ENCODE measurements at places on chromosomes 6 and 20.

GRCh38 chr6:147643341-147644200 is 135.1 kb downstream of the SAMD5 start:
- no peak for DNase-seq

GRCh38 chr6:97049253-97050011 is 124.9 kb downstream of the KLHL32 start:
- no peak for DNase-seq

DNA sequence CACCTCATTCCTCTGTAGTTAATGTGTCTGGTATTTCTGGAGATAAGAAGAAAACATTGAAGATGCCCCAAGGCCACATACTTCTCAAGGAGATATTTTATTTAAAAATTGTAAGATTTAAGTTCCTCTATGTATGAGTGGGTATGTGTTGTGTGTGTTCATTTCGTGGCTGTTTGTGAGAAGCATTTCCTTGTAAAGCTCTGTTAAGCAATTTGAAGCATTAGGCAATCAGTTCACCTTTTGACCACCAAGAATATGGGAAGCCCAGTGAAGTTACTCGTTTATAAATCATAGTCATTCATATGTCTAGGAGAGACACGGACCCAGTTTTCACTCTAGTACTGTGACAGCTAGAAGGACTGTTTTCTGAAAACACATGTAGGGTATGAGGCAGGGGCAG is 717.6 kb upstream of the MAP3K7 start:
- DNase-seq: no peak

DNA sequence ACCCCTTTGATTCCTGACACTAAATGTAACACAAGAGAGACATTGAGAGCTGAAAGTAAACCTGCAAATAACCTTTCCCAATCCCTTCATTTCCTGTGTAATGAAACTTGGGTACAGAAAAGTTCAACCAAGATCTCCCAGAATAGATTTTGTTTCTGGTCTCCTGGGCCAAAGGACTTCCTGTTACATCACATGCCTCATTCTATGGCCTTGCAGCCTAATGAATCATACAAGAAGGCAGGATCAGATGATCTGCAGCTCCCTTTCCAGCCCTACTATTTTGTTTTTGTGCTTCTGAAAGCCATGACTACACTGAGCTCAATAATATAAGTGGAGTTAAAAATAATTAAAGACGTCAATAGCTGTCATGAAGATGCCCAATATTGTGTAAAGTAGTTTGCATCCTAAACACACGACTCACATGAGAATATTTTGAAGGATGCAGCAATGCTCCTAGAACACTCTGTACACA is 73.4 kb upstream of the NOX3 start:
- DNase-seq: no peak

GRCh38 chr6:15264902-15265761 is 19.3 kb downstream of the JARID2 start:
- no peak for DNase-seq

GRCh38 chr6:19354181-19354580 is 483.0 kb upstream of the ID4 start:
- no peak for DNase-seq

GRCh38 chr6:25223490-25223991 is 55.6 kb upstream of the CARMIL1 start:
- DNase-seq: peak; percentile 63

GRCh38 chr6:11890849-11891248 is 112.2 kb upstream of the ADTRP start:
- no peak for DNase-seq

GRCh38 chr6:43827898-43828297 is 57.9 kb downstream of the VEGFA start:
- no peak for DNase-seq

- no peak for DNase-seq
These were observed 652.3 kb downstream of the EPHA7 start for GRCh38 chr6:92767101-92767500.

- no peak for DNase-seq
These were observed 86.4 kb downstream of the LY86 start for GRCh38 chr6:6674872-6675271.

GRCh38 chr6:50962213-50962759 is 143.6 kb downstream of the TFAP2B start:
- DNase-seq: no peak

- DNase-seq: no peak
These were observed 118.4 kb downstream of the FARS2 start for GRCh38 chr6:5379647-5380242.

GRCh38 chr6:138662471-138662870 is 111.1 kb upstream of the CCDC28A start:
- DNase-seq: no peak

DNA sequence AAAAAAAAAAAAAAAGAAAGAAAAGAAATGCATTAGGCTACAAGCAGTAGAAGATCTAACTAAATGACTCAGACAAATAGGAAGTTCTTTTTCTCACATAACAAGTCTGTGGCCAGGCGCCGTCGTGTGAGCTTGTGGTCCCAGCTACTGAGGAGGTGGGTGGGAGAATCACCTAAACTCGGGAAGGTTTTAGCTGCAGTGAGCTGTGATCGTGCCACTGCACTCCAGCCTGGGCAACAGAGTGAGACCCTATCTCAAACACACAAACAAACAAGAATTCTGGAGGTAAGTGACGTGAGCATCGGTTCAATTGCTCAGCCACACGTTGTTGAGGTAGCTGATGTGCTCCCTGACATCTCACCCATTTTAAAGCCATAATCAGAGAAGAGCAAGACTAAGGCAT is 37.9 kb upstream of the SLC23A2 start:
- DNase-seq: peak; percentile 37

- DNase-seq: no peak
These were observed 137.7 kb upstream of the DEFB112 start for GRCh38 chr6:50187351-50187921.

DNA sequence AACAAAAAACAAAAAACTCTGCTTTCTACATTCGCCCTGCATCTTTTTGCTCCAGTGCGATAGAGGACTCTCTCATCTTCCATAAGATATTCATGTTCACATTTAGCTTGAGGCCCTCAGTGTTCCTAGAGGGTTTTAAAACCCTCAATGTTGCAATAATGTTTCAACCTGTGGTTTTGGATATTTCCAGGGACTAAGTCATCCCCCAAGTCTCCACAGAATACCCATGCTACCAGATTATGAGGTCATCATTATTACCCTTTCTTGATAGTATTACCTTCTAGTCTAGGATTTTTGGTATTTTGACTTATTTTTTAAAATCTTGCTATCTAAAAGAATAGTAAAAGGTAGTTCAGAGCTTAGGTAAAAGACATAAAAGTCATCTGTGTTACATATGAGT is 480.5 kb upstream of the ID4 start:
- DNase-seq: no peak

DNA sequence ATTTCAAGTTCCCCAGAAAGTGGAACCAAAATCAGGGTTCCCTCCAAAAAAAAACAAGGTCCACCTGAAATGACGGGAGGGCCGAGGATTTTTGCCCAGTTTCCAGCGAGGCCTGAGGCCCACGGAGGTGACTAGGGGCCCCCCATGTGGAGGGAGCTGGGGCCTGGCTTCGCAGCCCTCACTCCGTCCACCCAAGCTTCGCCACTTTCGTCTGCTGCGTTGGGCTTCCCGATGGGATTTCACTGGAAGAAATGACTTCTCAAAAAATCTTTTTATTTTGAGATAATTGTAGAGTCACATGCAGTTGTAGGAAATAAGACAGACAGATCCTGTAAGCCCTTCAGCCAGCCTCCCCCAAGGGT is 208.3 kb downstream of the TAF4 start:
- DNase-seq: no peak

GRCh38 chr20:50421356-50422340 is 88.5 kb upstream of the PTPN1 start:
- DNase-seq: no peak

GRCh38 chr6:166313255-166314070 is 5.3 kb upstream of the PRR18 start:
- DNase-seq: peak; percentile 41

- no peak for DNase-seq
These were observed 63.6 kb upstream of the NOX3 start for GRCh38 chr6:155519176-155519738.

DNA sequence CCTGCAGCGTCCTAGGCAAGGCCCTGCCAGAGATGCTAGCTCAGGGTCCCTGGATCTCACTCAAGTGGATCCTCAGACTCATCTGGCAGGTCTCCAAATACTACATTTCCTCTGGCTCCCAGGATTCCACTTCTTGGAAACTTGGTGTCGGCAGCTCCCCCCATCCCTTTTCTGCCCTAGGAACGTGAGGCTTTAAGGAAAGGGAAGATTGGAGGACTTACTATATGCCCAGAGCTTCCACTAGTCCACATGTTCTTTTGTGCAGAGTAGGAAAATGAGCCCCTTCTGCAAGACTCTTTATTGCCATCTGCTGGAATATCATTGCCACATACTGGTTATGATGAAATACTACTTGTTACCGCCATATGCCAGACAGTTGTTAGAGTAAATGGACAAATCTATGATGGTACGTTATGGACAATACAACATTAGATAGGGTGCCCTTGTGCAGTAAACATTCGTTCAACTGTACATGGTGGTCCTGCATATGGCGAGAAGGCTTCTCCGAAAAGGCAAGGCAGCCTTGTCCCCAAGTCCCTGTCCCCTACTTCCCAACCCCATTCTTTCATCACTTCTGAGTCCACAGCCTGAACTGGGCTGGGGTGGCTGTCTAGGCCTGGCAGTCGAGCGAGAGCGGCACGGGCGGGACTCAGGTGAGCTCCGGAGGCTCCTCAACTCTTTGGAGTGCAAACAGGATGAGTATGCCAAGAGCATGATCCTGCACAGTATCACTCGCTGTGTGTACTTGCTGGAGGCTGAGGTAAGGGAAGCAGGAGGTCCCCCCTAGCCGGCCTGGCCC is 780 bp downstream of the ARMC12 start:
- peak; percentile 75 for DNase-seq

DNA sequence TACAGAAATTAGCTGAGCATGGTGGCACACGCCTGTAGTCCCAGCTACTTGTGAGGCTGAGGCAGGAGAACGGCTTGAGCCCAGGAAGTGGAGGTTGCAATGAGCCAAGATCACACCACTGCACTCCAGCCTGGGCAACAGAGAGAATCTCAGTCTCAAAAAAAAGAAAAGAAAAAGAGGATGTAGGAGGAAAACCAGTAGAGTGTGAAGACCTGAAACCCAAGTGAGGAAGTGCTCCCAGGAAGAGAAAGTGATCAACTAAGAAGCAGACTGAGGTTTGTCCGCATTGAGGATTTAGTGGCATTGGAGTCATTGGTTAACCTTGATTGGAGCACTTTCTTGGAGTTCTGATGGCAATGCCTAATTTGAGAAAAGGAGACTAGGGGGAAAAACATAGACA is 20.6 kb upstream of the TASP1 start:
- DNase-seq: no peak

DNA sequence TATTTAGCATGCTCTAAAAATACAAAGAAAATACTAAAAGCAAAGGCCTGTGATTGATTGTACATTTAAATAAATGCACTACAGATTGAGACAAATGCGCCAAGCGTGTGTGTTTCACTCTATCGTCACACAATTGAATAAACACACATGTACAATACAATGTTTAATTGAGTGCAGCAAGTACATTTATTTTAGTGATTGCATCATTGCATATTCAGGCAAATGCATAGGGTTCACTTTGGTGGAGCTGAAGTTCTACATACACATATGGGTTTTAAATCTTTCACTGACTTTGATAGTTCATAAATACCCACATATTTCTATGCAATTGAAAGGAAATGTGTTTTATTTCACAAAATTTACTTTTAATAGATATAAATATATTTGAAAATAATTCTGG is 750.6 kb upstream of the MMS22L start:
- no peak for DNase-seq

GRCh38 chr20:60395991-60396390 is 437.8 kb downstream of the CDH26 start:
- DNase-seq: no peak

DNA sequence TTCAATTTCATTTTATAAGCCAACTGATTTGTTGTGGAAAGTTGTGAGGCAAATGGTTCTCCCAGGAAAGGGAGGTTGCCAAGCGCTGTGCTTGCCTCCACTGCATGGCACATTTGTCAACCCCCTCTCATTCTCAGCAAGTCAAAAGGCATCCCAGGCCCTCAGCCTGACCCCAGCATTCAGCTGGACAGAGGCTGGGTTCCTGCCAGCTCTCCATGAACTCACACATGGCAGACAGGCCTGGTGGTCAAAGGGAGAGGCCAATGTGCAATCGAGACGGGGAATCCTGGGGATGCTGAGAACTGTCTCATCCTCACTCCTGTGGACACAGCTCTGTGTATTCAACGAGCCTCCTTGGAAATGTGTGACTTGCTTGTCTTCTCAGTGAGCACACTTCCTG is 106.0 kb upstream of the CDH4 start:
- no peak for DNase-seq

DNA sequence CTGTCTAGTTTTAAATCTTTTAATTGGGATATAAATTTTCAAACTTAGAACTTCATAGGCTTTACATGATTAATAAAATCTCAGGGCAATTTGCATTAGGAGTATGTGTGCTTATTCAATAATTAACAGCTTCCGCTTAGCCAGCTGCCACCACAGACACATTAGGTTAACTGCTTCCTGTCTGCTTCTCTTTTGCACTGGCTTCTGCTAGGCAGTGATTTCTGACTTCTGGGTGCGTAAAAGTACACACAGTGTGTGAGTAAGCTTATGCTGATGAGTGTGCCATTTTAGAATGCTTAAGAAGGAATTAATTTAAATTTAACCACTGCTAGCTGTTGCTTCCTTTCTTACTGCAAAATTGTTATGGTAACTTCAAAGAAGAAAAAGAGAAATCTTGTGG is 73.9 kb downstream of the F13A1 start:
- DNase-seq: no peak

DNA sequence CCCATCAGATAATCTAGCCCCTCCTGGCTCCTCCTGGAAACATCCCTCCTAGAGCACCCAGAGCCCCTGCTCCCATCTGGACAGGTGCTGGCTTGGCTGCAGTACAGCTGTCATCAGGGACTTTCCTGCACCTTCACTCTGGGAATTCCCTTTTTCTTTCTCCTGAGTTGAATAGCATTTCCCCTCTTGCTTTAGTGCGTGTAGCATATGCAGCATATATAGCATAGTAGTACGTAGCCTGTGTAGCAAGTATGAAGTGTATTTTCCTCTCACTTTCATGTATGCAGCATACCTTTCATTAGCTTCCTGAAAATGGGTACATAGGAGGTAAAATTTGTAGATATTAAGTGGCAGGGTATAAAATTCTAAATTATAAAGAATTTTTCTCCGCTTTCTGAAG is 352.9 kb downstream of the ESR1 start:
- no peak for DNase-seq

GRCh38 chr6:15458021-15458459 is 204.8 kb downstream of the DTNBP1 start:
- no peak for DNase-seq

- DNase-seq: no peak
These were observed 112.1 kb downstream of the DLL1 start for GRCh38 chr6:170178561-170179477.
